Esophagus mucosa (tissue), 1 donor: ENCODE measurements at places on chromosomes 2 and 18.

GRCh38 chr2:240045098-240045497 lies 8.2 kb downstream of the OR6B3 start:
- no peak for ATAC-seq

DNA sequence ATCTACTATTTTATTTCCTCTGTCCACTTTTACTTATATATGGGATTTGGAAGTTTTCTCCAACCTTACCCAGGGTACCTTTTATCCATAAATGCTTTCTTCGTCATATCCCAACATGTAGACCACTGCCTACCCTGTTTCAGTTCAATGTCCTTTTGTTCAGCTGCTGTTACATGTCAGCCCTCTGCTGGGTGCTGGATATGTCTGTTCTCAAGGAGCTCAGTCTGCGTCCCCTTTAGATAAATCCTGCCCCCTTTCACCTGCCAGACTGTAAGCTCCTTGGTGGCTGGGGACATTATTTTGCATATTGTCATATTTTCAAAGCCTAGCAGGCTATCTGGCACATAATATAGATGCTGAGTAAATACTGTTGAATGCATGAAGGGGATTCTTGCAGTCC lies 53.2 kb downstream of the NEMP2 start:
- no peak for ATAC-seq

DNA sequence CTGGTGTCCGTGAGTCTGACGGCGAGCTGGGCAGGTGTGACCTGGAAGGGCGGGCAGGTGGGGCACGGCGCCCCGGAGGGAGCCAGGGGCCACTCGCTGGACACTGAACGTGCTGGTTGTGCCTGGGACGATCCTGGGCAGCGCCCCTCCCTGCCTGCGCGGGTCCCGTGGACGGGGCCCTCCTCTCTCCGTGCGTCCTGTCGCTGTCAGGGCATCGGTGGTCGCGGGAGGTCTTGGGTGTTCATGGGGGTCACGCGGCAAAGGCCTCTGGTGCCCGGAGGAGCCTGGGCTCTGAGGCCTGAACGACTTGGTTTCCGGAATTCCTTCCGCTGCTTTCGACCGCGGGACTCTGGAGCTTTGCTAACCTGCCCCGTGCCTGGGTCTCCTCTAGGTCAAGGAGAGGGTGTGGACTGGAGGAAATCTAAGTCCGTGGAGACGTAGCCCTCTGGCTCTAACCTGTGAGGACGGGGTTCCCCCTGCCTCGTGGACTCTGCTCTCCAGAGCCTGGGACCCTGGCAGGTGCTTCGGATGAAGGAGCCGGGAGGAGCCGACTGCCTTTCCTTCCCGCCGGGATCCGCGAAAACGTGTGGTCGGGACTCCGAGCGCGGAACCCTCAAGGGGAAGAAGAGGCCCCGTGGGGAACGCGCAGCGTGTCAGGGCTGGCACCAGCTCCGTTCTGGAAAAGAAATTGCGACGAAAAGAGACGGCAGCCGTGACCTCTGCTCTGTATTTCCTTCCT lies 14.7 kb downstream of the SOX11 start:
- ATAC-seq, result no peak

GRCh38 chr18:29651122-29651680 lies 1391.3 kb downstream of the DSC3 start:
- no peak for ATAC-seq

GRCh38 chr2:26245810-26246209 lies 1.1 kb downstream of the HADHB start:
- no peak for ATAC-seq

DNA sequence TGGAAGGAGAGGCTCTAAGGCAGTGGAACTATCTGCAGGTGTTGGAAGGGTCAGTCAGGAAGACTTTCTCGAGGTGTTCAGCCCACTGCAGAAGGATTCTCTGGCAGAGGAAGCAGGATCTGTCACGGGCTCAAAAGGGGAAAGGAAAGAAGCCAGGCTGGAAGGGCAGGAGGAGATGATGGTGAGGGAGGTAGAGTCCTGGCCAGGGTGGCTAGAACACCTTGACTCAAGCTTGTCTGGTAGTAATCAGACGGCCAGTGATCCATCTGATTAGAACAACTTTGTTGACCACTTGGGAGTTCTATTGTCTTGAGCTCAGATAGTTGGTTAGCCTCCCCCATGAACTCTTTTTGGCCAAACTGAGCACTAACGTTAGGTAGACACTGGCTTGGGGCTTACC lies 9.7 kb upstream of the ATOH8 start:
- ATAC-seq, result no peak

DNA sequence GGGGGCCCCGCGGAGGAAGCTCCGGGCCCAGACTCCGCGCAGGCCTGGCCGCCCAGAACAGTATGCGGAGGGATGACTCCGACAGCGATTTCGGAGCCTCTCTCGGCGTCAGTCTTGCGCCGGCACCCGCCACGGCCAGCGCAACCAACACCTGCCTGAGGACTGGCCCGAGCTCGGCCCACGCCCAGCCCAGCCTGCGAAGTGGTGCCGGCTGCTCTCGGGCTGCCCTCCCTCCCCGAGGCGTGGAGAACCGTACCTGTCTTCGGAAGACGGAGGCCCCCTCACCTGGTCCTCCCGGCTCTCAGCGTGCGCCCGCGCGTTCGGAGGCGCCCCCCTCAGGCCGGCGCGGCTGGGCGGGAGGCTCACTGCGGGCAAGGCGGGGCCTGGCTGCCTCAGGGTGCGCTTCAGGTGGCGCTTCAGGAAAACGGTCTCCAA lies at the start of gene M1AP:
M1AP (minus strand) TSS at position 322 of the 435 bp plus-strand sequence. CDS start 8,055 bp downstream, outside the sequence.
- ATAC-seq, result peak; percentile 63

GRCh38 chr2:176729706-176730569 lies 460.7 kb downstream of the MTX2 start:
- ATAC-seq, result no peak

DNA sequence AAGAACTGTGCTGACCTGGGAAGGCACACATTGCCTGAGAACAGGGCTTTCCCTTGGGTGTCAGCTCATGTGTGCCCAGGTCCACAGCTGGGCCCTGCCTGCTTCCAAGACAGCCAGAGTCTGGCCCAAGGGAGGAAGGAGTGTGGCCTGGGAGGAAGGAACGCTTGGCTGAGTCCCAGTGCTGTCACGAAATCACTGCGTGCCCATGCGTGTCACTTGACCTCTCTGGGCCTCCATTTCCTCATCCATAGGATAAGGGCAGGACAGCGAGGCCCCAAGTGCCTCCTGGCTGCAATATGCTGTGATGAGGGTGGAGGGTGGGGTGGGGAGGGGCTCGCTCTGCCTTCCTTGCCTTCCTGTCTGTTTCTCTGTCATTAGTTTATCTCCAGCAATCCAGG lies 642 bp upstream of the KCNK3 start:
- ATAC-seq, result no peak

DNA sequence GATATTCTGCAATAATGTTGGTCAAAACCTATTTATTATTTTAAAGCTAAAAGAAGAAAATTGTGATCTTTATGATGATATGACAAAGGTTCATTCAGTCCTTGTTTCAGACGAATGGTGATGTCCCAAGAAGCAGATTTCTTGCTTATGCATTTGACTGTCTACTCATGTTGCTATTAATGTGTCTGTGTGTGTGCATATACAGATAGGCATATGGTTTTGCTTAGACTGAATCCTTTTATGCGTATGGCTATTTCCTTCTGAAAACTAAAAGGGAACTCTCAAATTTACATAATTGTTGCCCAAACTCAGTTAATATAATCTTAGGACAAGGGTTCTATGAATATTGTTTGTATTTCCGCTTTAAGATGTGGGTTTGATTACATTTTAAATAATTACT lies 632.3 kb upstream of the SETBP1 start:
- ATAC-seq, result no peak

DNA sequence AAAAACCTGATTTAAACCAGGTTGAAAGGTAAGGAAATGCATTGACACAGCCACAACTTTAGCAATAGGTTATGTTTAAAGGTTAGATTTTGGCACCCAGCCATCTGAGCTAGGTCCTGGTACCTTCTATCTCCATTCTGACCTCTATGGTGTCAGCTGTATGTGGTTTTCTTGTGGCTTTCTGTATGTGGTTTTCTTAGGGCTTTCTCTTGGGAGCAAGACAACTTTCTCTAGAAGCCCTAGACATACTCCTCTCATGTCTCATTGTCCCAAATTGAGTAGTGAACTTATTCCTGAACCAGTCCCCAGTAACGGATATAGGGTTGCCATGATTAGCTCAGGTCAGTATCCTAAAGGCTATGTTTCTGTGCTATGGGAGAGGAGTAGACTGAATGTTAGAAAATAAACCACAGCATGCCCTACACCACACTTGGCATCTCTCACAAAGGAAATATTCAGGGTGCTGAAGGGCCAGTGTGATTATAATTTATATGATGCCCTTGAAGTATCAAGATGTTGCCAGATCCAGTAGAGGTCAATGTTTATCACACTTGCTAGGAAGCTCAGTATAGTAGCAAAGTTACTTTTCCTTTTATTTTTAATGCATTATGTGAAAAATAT lies 176.1 kb downstream of the CAPN13 start:
- ATAC-seq, result no peak

GRCh38 chr18:63168287-63168686 lies 151.3 kb downstream of the BCL2 start:
- ATAC-seq, result no peak

GRCh38 chr2:38734299-38735058 lies 16.7 kb downstream of the SRSF7 start:
- no peak for ATAC-seq

- ATAC-seq, result no peak
Observed at GRCh38 chr2:100483895-100484294, 13.6 kb downstream of the NMS start.

DNA sequence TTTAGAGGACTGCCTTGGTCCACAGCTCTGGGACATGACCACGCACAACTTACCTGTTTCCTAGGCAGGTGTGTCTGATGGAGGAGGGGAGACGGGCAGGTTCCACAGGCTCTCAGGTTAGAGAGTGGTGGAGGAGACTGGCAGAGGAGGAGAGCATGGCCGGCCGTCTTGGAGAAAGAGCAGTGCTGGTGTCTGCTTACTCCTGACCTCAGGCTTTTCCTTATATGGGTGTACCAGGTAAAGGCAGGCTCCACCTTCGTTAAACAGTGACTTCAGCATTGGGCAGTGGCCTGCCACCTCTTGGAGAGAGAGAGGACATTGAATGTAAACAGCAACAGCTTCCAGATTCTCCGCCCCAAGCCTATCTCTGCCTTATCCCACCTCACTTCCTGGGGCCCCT lies at the start of gene CAPN13:
CAPN13 (minus strand) TSS at position 198 of the 400 bp plus-strand sequence. CDS start 20,121 bp downstream, outside the sequence.
- ATAC-seq, result peak; percentile 90

DNA sequence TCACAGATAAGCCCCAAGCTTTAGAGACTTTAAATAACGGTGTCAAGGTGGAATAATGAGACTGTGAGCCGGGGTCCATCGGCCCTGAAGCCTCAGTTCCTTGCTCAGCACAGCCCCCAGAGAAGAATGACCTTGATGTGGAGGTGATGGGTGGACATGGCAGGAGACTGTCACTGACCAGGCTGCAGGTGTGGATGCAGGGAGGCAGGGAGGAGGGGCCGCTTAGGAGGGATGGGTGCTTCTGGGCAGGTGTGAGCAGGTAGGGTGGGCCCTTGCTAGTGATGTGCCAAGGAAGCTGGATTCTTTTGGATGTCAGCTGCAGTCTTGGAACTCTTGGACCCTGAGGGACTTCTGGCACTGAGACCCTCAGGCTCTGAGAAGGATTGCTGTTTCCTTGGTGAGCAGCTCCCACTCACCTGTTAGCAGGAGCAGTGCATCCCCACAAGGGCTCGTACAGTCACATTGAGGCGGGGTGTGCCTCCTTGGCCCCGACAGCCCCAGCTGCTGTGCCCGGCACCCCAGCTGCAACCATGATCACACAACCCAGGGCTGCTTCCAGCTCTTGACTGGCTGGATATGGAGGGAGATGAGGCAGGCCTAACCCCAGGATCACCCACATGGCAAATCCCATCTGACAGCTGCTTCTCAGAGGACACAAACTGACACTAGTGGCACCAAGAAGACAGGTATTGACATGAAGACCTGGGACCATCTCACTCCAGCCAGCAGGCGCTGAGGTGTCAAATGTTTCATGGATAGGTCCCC lies 209.8 kb upstream of the HDAC4 start:
- no peak for ATAC-seq

GRCh38 chr2:11932962-11933361 lies 186.5 kb downstream of the LPIN1 start:
- no peak for ATAC-seq
